ENCODE measurements at places on chromosomes 6 and 20.

GRCh38 chr20:1264727-1265126 is 1.4 kb upstream of the SNPH start:
- DNase-seq: no peak

- no peak for DNase-seq
Observed at GRCh38 chr20:4328541-4328940, 313.2 kb upstream of the RNF24 start.

- no peak for DNase-seq
Observed at GRCh38 chr6:30683183-30683979, 3.1 kb downstream of the PPP1R18 start.

DNA sequence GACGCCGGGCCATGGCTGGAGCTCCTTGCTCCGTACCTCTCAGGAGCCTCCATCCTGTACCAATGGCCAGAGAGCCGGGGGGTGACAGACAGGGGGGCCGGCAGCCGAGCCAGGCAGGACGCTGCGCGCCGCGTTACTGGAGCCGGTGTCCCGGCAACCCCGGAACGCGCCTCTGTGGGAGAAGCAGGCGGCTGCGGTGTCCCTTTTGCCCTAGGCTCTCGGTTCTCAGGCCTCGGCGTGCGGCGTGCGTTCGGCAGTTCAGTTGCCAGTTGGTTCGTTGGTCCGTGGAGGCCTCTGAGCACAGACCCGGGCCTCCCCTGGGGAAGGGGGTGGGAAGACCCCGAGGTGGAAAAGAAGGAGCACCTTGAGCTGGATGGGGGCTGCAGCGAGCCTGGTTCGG is at the start of gene SPATS1:
SPATS1 (plus strand) TSS at position 162 of the 400 bp plus-strand sequence. CDS start 446 bp downstream, outside the sequence.
- no peak for DNase-seq

DNA sequence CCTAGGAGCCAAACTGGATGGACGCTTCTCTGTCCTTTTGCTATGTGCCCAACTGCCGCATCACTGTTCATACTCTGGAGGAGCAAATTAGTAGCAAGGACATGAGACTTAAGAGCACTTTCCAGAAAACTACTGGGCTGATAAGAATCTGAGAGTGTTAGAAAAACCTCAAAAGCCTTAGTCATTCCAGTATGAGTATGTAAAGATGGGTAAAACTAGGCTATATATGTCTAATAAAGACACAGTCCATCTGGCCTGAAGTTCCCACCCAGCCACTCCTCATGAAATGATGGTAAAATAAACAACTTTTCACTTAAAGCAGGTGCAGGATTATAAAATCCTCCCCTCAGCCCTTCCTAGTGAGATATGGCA is 30.6 kb downstream of the SHLD1 start:
- DNase-seq: no peak

GRCh38 chr20:24747010-24747712 is 201.9 kb upstream of the CST7 start:
- DNase-seq: no peak

GRCh38 chr6:24851086-24851485 is 52.4 kb upstream of the ARMH2 start:
- no peak for DNase-seq

- no peak for DNase-seq
Observed at GRCh38 chr6:33945931-33946330, 142.1 kb upstream of the MLN start.

DNA sequence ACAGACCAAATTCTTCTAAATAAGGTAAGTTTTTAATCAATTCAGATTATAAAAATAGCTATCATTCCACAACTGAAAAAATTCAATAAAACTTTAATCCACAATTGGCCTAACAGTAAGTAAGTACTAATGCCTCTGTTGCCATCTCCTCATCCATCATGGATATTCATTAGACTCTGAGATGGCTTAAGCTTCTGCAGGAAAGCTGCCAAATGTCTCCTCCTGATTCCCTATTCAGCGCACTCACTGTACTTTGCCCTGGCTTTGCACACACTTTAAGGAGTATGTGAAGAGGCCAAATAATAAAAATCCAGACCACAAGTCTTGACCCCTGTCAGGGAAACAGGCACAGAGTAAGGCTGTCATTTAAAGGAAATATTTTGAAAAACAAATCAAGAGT is 23.6 kb downstream of the PGM3 start:
- no peak for DNase-seq

DNA sequence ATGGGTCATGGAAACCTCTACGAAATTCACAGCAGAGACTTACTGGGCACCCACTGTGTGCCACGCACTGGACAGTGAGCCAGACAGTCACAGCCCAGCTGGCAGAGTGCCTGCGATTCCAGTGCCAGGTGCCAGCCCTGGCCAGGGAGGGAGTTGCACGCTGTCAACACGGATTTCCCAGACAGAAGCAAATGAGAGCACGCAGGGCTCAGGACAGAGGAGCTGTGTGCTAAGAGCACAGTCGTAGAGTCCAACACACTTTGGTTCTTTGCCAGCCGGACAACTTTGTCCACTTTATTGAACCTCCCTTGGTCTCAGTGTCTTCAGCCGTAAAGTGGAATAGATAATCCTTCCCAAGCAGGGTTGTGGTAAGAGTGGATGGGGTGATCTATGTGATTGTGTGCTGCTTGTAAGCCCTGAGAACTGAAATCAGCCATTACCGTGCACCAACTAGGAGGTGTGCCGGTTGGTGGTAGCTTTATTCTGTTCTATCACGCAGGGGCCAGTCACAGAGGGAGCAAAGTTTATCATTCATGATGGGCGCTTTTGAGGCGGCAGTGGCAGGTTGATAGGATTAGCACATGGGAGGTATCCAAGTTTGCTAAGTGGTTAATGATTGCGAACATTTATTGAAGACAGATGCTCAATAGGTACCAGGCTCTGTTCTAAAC is 40.6 kb downstream of the SIRPA start:
- DNase-seq: no peak

DNA sequence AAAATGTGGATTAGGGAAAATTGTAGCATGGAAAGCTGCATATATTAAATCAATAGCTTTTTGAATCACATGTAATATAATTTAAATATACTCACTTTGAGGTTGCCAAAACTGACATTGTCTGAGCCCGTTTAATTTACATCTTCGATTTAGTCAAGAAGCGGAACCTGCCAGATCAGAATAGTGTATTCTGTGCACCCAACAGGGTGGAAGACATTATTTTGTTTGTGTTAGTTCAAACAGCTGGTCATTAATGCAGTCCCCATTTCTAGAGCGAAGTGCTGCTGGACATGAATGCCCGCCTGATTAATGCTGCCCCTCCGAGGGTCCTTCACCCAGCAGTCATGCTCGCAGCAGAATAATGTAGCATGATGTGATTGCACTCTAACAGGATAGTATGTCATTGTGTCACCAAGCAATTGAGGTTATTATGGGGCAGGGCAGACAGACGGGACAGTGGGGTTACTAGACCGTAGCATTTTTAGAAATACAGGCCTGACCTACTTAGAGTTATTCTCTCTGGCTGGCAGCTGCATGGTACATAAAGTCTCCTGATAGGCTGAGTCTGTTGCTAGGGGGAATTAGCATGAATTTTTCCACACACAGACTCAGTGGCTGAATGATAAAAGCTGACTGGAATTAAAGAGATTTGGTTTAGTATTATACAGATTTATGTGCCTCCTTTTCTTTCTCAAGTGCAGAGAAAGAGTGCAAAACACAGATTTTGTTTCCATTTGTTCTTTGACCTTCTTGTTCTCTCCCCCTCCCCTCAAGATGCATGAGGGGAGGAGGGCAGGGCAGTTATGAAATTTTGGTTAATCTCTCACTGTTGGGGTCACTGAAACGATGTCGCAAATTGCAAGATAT is 147.1 kb downstream of the PRL start:
- peak; percentile 23 for DNase-seq

GRCh38 chr6:36623547-36624459 is 29.6 kb downstream of the SRSF3 start:
- DNase-seq: peak; percentile 80

GRCh38 chr6:115891111-115891669 is 169.5 kb downstream of the FRK start:
- peak; percentile 82 for DNase-seq

GRCh38 chr6:126227833-126228702 is 111.8 kb upstream of the CENPW start:
- no peak for DNase-seq

DNA sequence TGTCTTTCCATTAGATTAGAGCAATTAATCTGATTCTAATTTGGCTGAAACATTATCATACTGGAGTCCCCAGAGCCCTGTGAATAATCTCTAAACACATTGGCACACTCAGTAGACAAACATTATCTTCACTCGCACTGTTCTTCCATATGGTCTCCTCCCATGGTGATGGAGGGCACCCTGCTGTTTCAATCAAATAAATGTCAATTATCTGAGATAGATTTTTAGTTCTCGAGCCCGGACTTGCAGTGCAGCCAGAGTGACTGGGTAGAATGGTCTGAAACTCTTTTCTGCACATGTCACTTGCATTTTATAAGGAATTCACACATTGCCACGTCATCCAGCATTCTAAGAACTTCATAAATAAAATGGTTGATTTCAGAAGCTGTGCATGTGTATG is 90.6 kb upstream of the MAP3K7 start:
- DNase-seq: peak; percentile 1

DNA sequence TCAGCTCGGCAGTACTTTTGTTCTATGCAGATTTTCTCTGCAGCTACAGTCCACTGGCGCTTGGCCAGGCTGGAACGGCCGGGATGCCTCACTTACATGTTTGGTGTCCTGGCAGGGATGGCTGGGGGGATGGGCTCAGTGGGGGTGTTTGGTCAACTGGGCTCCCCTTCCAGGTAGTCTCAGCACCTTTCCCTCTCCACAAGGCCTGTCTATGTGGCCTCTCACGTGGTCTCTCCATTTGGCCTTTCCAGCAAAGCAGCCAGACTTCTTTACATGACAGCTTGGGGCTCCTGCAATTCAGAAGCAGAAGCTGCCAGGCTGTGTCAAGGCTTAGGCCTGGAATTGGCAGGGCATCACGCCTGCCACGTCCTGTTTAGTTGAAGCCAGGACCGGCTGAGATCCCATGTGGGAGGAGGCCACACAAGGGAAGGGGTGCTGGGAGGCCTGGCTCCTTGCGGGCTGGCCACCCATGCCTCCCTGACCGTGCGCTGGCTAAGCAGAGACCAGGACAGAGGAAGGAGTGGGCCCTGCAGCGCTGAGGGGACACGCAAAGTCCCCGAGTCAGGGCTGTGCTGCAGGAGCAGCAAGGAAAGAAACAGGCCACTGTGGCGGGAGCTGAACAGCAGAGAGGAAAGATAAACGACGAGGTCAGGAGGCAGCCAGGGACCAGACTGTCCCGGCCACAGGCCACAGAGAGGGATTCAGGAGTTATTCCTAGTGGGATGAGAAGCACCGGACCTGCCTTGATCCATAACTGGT is 38.9 kb downstream of the MGME1 start:
- DNase-seq: no peak

GRCh38 chr20:21396599-21397340 is 556 bp downstream of the NKX2-4 start:
- no peak for DNase-seq

GRCh38 chr6:23783901-23784300 is 342.1 kb upstream of the NRSN1 start:
- no peak for DNase-seq

GRCh38 chr6:83709748-83710050 is 798 bp upstream of the SNAP91 start:
- DNase-seq: no peak

DNA sequence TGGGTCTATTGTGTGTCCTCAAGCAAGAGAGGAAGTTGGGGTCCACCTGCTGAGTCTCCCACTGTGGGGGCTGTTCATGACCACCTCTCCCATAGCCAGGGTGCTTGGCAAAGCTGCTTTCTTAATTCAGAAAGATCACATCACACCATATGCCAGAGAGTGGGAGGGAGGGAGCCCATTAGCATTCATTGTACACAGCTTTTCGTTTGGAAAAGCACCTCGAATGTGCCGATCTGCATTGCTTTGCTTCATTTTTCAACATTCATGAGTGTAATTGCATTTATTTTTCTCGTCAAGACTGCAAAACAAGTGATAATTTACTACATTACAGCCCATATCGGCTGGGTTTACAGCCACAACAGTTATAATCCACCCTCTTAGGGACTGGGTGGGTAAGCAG is 327.3 kb downstream of the PTPRT start:
- DNase-seq: no peak

GRCh38 chr6:166346965-166347364 is 4.6 kb upstream of the SFT2D1 start:
- no peak for DNase-seq

- DNase-seq: peak; percentile 60
Observed at GRCh38 chr6:104855507-104855906, 4.2 kb downstream of the HACE1 start.

DNA sequence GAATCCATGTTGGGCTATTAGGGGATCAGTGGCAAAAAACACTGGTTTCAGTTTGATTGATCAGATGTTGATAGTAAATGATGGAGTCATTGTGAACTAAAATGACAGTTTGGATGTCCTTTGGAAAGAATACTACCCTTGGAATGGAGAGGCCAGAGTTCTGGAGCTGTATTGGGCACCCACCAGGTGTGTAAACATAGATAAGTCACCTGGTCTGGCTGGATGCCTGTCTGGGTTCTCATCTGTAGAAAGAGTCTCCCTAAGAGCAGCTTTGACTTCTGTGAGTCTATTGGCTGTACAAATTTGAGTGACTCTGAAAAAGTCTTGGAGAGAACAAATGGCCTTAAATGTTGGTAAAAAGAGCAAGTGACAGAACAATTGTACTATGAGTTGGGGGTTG is 115.0 kb downstream of the SCP2D1 start:
- DNase-seq: no peak

DNA sequence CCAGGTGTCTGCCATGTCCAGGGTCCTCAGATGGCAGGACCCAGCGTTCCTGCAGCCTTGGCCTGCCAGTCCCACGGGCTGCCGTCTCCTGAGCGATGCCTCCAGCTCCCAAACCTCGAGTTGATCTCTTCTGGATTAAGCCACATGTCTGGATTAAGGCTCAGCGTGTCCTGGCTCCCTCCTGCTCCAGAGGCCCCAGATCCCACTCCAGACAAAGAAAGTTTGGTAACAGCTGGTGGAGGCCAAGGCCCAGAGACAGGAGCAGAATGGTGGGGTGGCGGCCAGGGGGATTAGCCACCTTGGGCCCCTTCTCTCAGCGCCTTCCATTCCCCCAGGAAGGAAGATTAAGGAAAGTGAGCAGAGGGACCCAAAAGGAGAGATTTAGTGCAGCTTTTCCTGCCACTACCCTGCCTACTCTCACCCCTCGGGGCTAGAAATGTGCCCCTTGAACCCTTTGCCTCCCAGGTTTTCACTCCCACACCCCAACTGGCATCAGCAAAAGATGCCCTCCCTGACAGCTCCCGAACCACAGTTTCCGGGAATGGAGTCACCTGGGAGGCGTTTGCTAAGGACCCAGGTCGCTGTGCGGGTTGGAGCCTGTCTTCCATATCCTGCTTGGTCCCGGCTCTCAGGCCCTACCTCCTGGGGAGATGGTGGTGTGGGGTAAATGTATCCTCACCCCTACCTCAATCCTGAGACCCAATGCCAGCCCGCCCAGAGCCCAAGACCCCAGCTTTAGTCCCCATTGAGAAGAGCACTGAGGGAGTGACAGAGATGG is 6.9 kb downstream of the SPDEF start:
- DNase-seq: no peak

- no peak for DNase-seq
Observed at GRCh38 chr6:98014442-98015201, 731.6 kb upstream of the MMS22L start.

Data from fibroblast of skin of scalp (primary cell).